Urinary bladder (tissue), 4 donors: ENCODE measurements at places on chromosomes 5 and 9. TPM values are rescaled to one million over a fixed set of nuclear protein-coding genes. Genes with fewer than 3 reads are reported as not detected.

The GARIN3 gene
- not detected for polyA plus RNA-seq

- no peak for DNase-seq
These were observed 25.9 kb upstream of the GLDC start for GRCh38 chr9:6671416-6671815.

DNA sequence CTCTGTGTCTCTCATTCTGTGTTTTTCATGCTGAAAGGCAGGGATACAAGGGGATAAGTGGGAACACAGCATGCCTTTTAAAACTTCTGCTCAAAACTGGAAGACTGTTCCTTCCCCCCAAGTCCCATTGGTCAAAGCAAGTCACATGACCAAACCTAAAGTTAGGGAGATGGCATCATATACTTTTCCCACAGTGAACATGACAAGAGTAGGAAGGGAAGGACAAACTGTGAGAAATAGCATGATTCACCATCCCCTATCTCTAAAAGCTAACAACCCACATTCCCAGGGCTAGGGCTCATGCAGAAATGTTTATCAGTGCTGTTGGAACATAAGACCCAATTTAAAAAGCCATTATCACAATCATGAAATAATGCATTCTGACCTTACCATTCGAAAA, 24.2 kb upstream of the SHISAL2B start:
- no peak for DNase-seq

The FAXDC2 gene
- 47.8 TPM for polyA plus RNA-seq

- DNase-seq, result no peak
These were observed 724 bp downstream of the MACROH2A1 start for GRCh38 chr5:135398160-135398854.

The FAM153A gene
- polyA plus RNA-seq, result 0.66 TPM

- no peak for DNase-seq
These were observed 75.4 kb downstream of the SLF1 start for GRCh38 chr5:94693845-94694370.

DNA sequence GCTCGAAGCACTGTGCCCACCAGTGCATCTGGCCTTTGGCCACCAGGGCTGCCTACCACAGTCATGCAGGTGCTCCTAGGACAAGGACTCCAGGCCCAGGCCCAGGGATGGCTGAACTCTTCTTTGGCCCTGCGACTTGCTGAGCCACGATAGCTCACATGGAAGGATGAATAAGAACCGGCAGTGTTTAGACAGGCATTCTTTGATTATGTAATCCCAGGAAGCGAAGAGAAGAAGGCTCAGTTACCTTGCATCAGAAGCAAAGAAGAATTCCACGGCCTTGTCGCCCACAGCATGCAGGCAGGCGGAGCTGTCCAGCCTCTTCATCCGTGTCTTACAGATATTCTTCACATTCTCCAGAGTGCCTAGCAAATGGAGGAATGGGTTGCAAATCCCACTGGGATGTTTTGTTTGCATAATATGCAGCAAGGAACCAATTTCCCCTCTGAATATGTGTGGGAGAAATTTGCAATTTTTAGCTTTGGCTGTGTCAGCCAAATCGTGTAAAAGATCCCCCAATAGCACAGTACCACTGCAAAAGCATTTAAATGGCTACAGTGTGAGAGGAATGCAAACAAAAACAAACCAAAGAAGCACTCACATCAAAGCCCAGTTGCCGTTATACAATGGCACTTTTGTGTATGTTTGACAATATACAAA, 29.1 kb downstream of the GFPT2 start:
- no peak for DNase-seq

DNA sequence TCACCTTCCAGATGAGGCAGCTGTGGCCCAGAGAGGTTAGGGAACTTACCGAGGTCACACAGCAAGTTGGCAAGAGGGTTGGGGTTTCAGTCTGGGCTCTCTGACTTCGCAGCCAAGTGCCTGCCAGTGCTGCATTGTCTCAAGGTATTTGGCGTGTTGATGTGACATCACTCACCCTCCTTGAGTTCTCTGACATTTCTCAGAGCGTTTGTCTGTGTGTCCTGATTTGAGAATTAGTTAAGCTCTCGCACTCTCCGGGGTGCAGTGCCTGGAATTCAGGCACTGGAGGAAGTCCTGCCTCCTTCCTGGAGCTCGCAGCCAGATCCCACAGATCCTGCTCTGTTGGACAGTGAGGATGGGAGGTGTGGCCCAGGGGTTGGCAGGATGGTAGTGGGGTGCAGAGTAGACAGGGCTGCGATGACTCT, 25.7 kb downstream of the WWC1 start:
- DNase-seq, result no peak

DNA sequence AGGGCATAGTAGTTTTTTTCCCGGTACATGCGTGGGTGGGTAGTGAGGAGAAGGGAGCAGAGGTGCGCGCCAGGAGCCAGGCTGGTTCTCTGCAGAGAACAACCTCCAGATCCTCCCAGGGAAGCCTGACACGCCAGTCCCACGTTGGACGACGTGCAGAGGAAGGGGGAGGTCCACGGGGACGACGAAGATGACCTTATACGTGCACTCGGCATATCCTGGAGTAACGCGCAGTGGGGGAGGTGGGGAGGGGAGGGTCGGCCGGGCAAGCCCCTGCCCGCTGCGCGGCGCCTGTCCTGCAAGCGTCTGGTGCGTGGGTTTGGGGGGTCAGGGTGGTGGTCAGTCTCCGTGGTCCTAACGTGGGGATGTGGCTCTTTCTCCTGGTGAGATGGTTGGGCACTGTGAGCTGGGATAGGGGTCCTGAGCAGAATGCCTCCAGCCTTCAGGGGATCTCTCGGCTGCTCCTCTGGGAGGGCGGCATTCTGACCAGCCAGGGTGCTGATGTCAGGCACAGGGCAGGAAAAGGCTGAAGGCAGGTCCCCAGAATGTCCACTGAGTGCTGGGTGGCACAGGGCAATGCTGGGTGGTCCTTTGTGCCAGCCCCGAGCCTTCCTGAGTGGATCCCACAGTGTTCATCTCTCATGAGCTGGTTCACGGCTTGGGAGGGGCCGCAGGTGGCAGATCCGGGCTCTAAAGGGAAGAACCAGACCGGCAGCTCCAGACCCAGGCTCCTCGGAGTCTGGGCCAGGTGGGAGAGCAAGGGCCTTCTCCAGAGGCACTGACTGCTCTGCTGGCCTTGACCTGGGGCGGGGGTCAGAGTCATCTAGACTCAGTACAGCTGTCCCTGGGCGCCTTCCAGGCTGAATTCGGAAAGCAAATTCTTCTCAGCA, 10.5 kb upstream of the SCGB3A1 start:
- DNase-seq, result no peak

The GPR151 gene
- polyA plus RNA-seq, result not detected

The TAF1L gene
- 0.01 TPM for polyA plus RNA-seq
